Activated B cell treated with CpG ODN at 0.5 μM for 24 hours (primary cell): ENCODE measurements at places on chromosomes 1 and 21. TPM values are rescaled to one million over a fixed set of nuclear protein-coding genes. Genes with fewer than 3 reads are reported as not detected.
A peak's percentile ranks its signal among the peaks of the same experiment; 100 is the strongest.

- no peak for DNase-seq
Measured at GRCh38 chr1:44801491-44802305, 1.5 kb downstream of the PLK3 start.

DNA sequence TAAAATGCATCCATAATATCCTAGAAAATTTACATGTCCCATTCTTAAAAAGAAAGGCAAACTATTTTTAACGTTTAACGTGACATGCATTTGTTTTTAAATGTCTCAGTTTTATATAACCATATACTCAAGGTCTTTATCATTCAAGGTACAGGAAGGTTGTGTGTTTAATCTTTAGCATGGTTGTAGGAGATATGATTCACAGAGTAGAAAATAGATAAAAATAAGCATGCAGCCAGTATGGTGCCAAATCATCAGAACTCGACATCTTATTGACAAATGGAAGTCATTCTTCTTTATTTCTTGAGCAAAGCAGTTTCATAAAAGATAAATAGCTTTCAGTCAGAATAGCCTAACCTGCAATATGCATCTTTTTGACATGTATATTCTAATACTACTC lies 51.0 kb downstream of the SAMSN1 start:
- no peak for DNase-seq

DNA sequence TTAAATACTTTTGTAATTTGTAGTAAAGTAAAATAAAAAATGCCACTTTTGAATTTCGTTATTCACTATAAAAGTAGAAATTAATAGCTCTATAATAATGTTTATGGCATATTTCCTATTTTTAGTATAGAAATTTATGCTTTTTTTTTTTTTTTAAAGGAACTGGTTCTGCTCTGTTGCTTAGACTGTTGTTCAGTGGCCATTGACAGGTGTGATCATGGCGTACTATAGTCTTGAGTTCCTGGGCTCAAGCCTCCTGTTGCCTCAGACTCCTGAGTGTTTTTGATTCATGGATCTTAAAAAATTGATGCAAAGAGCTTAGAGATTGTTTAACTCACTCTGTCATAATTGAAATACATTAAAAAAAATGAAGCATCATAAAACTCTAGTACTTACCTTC lies 53.6 kb downstream of the RPS6KC1 start:
- DNase-seq = no peak

DNA sequence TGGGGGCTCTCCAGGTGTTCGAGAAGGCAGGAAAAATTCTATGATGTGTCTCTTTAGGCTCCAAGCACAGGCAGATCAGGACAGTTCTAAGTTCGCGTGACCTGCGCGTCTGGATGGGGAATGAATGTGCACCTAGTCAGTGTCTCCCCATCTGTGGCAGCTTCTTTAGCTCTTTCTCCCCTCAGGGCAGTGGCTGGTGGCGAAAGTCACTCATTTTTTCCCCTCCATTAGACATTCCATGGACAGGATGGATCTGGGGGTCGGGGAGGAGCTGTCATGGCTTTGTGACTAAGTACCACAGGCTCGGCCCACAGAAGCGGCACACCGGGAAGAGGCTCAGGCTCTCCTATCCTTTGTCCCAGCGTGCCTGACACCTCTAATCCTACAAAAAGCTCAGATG lies 31.0 kb upstream of the EVA1B start:
- DNase-seq = no peak

- DNase-seq = no peak
Measured at GRCh38 chr1:42943166-42943565, 15.5 kb downstream of the SLC2A1 start.

DNA sequence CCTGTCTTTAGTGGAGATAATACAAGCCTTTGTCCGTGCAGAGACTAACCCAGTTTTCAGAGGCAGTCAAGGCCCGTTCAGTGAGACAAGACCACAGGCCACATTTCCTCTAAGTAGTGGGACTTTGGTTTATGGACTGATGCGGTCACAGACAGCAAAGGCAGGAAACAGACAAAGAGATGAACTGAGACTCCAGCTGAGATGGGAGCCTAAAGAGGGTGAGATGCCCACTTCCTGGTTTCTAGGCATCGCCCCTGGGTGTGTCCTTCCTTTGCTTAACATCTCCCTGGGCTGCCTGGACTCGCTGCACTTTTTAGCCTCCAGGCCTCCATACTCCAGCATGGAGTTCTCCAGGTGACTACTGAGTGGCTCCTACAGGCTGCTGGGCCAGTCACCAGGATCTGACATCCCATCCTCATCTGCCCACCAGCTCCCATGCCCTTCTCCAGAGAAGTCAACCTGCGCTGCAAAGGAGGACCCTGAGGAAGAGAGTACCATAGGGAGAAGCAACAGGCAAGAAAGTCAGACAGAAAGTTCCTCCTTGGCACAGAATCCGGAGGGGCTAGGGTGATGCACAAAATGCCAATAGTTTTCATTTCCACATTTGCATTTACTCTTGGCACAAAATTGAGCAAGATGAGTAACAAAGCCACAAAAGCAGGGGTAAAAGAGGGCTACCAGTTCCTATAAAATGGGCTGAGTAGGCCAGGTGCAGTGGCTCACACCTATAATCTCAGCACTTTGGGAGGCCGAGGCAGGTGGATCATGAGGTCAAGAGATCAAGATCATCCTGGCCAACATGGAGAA lies 15.1 kb downstream of the THEMIS2 start:
- DNase-seq = no peak

GRCh38 chr1:31007462-31007991 lies 58.0 kb downstream of the PUM1 start:
- no peak for DNase-seq

DSCAM gene
- total RNA-seq = not detected in 2 replicates

BARHL2 gene
- not detected in 2 replicates for total RNA-seq

DNA sequence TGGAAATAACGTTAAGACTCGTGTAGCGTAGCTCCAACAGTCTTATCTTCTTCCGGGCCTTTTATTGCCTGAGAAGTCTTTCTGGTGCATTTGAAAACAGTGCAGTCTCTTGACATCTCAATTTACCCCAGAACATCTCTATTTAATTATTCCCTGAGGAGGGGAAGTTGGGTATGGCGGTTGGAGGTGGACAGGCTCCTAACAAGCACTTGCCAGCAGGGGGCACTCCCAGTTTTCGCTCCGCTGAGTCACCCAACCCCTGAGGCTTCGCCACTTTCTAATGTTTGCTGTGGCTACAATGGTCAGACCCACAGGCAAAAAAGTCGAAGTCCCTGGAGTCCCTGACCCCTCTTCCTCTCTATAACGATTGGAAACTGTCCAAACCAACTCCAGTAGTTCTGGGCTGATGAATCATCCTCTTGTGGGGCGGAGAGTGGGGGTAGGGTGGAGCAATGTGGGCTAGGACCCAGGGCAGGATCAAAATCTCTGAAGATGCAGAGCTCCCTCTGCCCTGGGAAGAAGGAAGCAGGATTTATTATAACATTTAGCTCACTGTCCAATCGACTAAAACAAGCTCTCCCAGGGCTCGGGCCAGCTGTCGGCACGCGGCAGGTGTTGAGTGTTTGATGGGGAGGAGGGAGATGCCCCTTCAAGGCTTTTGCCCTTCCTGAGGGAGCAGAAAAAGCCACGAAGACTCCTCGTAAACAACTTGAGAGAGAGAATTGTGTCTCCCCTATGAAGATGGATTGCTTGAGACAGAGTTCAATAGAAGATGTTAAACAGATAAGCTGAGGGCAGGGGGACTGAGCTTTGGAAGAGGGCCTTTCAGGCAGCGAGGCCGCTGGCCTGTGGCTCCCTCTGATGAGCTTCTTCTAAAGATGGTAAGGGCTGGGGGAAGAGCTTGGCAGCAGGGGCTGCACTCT lies 85.7 kb downstream of the BRINP2 start:
- DNase-seq = no peak

DNA sequence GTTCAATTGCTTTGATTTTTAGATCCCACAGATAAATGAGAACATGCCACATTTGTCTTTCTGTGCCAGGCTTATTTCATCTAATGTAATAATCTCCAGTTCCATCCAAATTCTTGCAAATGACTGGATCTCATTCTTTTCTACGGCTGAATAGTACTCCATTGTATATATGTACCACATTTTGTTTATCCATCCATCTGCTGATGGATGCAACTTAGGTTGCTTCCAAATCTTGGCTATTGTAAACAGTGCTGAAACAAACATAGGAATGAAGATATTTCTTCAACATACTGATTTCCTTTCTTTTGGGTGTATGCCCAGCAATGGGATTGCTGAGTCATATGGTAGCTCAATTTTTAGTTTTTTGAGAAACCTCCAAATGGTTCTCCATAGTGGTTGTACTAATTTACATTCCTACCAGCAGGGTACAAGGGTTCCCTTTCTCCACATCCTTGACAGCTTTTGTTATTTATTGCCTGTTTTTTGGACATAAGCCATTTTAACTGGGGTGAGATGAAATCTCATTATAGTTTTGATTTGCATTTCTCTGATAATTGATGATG lies 344.4 kb downstream of the KCTD3 start:
- DNase-seq = no peak

DNA sequence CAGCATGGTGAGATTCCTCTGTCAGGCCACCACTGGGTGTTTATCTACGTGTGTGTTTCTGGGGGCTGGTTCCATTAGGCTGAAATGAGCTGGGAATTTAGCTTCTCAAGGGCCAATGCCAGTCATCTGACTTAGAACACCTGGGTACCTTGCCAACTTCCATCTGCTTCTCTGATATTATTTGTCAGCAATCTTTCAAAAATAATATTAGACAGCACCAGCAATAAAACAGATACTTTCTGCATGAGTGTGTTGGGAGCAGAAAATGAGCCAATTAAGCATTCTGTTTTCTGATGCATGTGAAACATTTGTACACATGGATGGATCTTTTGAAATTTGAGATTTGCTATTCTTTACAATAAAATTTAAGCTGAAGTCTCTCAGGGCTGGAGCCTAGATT lies 124.1 kb downstream of the RYR2 start:
- no peak for DNase-seq

- no peak for DNase-seq
Measured at GRCh38 chr1:173420330-173420806, 56.8 kb upstream of the PRDX6 start.

- DNase-seq = peak; percentile 70
Measured at GRCh38 chr1:158177700-158178450, 2.8 kb upstream of the CD1D start.

KRTAP7-1 gene
- not detected in 2 replicates for total RNA-seq

DNA sequence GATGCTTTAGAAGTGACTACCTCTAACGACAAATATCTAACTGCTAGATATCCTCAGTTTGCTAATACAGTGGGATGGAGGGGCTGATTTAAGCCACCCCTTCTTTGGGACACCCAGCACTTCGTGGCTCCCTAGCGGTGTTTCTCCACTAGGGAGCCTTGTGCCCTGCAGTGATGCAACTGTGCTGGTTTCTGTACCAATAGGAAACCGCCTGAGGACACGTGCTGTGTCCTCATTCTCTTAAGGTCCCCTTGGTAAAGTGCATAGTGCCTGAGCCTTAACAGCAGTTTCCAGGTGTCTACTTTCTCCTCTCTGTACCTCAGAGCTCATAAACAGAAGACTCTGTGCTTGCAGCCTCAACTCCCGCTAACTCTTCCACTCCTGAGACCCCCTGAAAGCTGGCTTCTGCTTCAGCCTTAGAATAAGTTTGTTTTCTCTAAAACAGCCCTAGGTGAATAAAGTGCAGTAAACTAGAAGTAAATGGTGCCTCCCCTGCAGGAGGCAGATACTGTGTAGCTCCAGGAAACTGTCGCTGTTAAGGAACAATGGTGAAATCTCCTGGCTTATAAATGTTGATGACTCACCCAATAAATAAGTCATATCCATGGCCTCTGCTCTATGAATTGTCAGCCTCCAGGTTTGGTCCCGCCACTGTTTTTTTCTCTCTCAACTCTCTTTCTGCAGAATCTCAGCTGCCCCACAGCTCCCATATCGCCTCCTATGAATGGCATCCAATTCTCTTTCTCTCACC lies 130.4 kb downstream of the AK5 start:
- DNase-seq = no peak

GRCh38 chr1:238027366-238027765 lies 136.6 kb upstream of the ZP4 start:
- no peak for DNase-seq

- DNase-seq = no peak
Measured at GRCh38 chr1:159076438-159077119, at the start of gene AIM2. Gene AIM2, minus strand, starts transcription at chr1:159076766. Its CDS starts 3,267 bp downstream, at chr1:159073499.

DNA sequence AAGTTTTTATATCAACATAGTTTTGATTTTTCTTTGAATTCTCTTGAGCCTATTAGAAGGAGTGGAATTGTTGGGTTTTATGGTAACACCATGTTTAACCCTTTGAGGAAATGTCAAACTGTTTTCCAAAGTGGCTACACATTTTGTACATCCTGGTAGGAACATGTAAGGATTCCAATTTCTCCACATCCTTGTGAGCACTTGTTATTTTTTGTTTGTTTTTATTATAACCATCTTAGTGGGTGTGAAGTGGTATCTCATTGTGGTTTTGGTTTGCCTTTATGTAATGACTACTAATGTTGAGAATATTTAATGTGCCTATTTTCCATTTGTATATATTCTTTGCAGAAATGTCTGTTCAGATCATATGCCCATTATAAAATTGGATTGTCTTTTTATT lies 120.5 kb downstream of the FGGY start:
- DNase-seq = no peak

C1orf115 gene
- total RNA-seq = 19.6 and 20.0 TPM in 2 replicates

DNA sequence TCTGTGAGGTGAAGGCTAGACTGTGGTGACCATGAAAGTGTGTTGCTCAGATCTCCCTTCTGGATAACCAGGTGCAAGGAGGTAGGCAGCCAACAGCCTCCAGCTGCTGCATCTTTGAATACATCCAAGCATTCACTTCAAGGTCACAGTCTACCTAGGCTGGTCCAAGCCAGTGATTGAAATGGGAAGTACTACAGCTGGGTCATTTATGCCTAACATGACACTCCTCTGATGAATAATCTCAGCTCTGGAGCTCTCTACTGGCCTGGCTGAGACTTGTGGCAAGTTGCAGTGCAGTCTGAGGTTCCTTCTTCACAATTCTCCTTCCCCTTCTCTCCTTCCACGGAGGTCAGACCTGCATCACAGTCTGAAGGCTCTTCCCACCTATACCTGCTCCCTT lies 35.0 kb upstream of the ARHGAP29 start:
- DNase-seq = no peak

- DNase-seq = no peak
Measured at GRCh38 chr1:57799490-57800115, 375.7 kb upstream of the DAB1 start.

DNA sequence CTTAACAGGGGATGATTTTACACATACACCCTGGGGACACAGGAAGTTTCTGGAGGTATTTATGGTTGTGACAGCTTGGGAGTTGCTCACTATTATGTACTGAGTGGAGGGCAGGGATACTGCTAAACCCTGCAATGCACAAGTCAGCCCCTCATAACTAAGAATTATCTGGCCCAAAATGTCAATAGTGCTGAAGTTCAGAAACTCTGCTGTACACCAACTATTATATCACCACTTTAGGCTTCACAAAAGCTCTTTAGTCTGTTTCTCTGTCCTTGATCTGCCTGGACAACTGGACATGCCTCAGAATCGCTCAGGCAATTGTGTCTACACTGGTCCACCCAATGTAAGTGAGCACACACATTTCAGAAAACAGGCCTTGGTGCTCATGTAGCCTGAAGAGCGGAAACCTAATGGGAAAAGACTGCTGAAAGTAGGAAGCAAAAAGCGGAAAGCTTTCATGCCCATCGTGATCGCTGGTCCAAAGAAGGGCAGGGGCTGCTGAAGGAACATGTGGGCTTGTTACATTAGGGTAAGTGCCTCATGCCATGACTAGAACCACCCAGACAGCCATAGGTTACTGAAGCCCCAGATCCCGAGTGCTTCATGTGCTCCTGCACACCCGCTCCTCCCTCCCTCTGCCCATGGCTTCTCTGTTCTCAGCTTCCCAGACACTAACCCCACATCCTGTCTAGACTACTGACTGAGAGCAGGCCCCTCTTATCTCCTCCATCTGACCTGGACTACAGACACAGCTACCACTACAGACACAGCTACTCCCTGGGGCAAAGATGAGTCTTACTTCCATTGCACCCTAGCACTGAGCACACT lies 73.5 kb downstream of the LRIG2 start:
- no peak for DNase-seq
